ENCODE measurements at places on chromosomes 2 and 18.

DNA sequence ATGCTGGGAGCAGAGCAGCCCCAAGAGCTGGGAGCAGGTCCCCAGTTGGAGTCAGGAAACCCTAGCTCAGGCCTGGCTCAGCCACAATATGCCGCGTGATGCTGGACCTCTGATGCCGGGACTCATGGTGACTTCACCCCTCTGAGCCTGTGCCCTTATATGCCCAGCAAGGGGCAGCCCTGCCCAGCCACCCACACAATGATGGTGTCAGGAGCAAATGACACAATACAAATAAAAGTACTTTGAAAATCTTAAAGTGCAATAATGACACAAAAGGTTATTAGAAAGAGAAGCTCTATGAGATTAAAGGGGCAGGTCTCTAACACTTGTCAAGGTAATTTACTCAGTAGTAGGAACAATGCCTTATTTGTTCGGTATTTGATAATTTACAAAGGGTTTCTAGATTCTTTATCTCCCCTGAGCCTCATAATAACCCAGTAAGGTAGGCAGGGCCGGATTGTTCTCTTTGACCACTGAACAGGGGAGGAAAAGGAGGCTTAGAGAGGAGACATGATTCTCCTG is 18.3 kb upstream of the KIF3C start:
- no peak for DNase-seq

GRCh38 chr2:132824716-132825115 is 154.7 kb upstream of the LYPD1 start:
- DNase-seq, result no peak

DNA sequence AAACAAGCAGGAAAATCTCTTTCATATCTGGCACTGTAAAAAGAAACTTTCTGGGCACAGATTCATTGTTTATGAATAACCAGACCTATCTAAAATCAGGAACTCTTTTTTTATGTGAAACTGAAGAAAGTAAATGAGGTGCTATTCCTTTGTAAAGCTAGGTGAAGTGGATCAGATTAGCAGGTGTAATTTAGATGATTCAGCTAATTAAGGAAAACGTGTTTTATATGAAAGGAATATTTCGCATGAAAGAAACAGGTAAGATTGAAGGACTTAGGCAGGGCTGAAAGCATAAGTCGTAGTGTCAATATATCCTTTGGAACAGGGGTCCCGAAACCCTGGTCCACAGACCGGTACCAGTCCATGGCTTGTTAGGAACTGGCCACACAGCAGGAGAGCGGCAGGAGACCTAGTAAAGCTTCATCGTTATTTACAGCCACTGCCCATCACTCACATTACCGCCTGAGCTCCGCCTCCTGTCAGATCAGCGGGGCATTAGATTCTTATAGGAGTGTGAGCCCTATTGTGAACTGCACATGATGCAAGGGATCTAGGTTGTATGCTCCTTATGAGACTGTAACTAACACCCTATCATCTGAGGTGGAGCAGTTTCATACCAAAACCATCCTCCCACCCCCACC is 20.3 kb upstream of the XIRP2 start:
- DNase-seq, result no peak

DNA sequence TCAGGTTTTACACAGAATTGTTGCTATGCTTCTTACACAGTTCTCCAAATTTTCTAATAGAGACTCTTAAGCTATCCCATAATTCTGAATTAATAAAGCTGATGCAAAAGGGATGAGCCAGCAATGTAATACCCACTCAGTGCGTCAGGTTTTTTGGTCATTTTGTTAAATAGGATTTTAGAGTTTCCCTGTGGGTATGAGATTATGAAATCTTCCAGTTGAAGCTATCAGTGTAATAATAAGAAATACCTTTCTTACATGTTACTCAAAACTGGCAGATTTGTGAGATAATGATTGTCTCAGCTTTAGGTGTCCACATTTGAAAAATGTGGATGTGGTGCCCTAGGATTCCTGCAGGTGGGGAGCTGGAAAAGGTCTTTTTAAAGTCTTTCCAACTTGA is 44.5 kb downstream of the SOCS6 start:
- no peak for DNase-seq

DNA sequence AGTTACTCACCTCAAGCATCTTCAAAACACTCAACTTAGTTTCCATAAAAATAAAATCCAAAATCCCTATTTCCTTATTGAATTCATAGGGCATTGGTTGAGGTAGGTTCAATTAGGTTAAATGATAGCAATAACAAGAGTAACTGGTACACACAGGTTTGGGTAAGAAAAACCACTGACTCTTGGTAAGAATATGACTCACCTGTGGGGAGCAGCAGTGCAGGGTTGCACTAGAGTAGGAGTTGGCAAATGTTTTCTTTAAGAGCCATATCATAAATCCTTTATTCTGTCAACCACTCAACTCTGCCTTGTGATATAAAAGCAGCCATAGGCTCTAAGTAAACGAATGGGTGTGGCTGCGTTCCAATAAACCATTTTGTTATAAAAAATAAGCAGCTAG is 71.4 kb upstream of the CDH20 start:
- DNase-seq, result no peak

GRCh38 chr2:95552911-95553310 is 38.9 kb upstream of the TRIM43 start:
- no peak for DNase-seq

Measured in CD4-positive, alpha-beta T cell treated with Interleukin-2 at 100 ng/mL for 4 hours (primary cell).